ENCODE measurements at places on chromosomes 1 and 21.

DNA sequence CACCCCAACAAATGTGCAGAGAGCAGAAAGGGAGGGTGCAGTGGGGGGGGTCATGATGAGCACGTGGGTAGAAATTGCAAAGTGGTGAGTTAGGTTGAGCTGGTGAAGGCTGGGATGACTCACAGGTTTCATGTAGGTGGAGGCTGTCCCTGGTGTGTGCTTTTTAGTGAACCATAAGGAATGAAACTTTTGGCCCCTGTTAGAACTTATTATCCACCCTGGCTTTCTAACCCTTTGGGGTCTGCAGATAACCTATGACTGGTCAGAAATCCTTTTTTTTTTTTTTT, 46.9 kb downstream of the DOP1B start:
- peak; percentile 60 for DNase-seq

DNA sequence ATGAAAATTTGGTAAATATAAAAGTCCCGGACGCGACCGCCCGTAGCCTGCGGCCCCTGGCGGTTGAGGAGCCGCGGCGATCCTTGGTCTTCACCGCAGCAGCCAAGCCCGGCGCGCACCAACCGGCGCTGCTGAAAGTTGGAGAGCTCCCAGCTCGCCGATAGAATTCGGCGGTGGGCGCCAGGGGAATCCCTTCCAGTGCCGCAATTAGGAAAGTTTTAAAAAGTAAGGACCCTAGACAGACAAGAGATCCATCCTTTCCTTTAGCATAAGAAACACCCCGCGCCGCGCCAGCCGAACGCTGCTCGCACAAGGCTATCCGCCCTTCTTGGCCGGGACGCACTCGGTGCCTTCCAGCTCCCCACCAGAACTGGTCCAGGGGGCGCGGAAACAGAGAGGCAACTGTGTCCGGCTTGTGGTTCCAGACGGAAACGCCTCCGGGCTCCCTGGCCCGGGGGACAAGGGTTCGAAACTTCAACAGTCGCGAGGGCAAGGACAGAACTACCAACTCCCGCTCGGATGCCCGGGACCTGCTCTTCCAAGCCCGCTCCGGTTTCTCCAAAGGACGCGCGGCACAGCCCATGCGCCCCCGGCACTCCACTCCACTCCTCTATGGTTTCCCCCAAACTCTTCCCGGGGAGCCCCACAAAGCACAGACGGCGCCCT, 1.7 kb downstream of the FAM78B start:
- DNase-seq = no peak

GRCh38 chr1:11682287-11682771, 1.4 kb upstream of the MAD2L2 start:
- DNase-seq = no peak

- DNase-seq = peak; percentile 91
Observed at GRCh38 chr1:221439747-221440501, 302.0 kb downstream of the DUSP10 start.

- no peak for DNase-seq
Observed at GRCh38 chr1:17165823-17166222, 39.1 kb upstream of the PADI1 start.

DNA sequence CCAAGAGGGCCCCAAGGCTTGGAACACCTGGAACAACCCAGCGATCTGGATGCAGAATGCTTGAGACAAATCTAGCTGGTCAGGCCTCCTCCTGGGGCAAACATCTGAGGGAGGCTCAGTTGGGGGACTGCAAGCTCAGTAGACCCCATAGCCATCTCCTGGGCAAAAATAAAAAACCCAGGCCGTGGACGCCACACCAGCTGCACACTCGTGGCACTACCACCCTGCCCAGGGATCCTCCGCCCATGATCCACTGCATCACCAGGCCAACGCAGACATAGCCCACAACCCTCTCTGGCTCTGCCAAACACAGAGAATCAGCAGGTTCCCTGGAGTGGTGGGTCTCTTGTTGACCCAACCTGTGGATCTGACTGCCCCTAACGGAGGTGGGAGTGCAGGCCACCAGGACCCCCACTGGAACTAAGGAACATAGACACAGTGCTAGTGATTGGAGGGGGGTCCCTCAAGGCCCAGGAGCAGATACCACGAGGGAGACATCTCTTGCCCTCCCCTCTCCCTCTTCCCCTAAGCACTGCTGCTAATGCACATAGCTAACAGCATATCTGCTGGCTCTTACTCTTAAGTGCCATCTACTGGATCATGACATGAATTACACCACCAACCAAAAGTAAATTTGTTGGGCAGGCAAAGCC, 147.2 kb downstream of the CHD1L start:
- DNase-seq = peak; percentile 11

DNA sequence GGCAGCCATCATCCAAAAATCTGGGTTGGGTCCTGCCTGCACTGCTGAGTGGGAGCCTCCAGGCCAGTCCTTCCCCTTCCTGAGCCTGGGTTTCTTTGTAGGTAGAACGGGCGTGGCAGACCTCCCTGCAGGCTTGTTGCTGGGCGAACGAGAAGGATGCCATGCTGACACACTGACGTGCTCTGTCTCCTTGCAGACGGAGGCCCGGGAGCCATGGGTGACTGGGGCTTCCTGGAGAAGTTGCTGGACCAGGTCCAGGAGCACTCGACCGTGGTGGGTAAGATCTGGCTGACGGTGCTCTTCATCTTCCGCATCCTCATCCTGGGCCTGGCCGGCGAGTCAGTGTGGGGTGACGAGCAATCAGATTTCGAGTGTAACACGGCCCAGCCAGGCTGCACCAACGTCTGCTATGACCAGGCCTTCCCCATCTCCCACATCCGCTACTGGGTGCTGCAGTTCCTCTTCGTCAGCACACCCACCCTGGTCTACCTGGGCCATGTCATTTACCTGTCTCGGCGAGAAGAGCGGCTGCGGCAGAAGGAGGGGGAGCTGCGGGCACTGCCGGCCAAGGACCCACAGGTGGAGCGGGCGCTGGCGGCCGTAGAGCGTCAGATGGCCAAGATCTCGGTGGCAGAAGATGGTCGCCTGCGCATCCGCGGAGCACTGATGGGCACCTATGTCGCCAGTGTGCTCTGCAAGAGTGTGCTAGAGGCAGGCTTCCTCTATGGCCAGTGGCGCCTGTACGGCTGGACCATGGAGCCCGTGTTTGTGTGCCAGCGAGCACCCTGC, 1.4 kb downstream of the GJA4 start:
- no peak for DNase-seq

DNA sequence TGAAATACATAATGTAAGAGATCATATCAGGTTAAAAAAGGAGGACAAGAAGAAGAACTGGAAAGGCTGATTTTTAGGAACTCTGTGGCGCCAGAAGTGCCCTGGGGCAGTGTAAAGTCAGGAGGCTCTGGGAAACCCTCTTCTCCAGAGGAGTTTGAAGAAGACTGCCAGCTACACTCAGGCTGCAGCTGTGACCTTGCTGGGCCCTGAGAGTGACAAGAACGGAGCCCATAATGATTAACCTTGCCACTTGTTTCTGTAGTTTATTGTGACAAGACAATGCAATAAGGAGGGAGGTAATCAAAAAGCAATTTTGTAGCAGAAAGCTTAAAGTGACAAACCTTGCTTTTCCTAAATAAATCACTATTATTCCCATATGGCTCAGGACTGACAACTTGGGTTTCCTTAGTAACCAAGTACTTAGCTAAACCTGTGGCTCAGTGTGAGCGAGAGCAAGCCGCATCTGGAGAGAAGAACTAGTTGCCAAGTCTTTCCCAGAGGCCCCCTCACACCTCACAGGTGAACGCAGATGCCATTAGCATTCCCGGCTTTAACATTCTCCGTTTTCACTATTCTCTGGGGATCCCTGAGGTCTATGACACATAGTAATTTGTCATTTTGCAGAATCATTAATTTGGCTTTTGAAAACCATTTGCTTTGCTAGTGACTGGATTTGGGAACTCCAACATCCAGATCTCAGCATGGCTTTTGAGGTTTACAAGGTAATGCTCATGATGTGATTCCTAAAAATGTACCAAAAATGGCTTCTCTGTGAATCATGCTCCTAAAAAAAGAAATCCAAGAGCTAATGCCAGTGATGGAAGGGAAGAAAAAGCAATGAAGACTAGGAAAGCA, 115.9 kb downstream of the OMA1 start:
- no peak for DNase-seq

DNA sequence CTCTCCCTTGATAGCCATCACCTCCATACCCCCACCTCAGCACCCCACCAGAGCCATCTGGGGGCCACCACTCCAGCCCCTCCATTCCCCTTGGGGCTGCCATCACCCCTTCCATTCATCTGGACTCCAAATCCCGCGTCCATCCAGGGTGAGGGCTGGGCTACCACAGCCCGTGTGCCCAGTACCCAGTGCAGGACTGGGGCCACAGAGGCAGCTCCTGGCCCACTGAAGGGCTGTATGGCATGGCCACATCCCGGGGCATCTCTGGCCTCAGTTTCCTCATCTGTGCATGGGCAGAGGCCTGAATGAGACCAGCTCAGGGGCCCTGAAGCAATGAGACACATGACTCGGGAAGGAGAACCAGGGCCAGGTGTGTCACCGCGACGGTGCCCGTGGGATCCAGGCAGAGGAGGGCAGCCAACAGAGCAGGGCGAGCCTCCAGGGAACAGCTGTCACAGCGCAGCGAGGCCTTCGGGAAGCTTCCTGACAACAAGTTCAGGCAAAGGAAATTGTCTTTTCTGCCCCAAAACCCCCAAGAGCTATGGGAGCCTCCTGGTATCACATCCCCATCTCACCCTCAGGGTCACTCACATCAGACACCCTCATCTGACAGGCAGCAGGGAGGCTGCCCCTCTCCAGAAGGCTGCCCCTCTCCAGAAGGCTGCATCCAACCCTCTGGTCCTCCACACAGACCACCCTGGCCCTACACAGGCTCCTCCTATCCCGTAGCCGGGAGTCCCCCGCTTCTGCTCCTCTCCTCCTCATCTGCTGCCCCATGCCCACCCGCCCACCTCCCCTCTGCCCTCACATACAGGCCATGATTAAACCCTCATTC, 76.3 kb downstream of the MEGF6 start:
- DNase-seq = no peak

- DNase-seq = peak; percentile 5
Observed at GRCh38 chr1:211788626-211789025, 41.9 kb downstream of the LPGAT1 start.

- no peak for DNase-seq
Observed at GRCh38 chr1:37667023-37667671, 25.2 kb upstream of the CDCA8 start.

GRCh38 chr21:15390049-15390448, 325.2 kb upstream of the NRIP1 start:
- no peak for DNase-seq

DNA sequence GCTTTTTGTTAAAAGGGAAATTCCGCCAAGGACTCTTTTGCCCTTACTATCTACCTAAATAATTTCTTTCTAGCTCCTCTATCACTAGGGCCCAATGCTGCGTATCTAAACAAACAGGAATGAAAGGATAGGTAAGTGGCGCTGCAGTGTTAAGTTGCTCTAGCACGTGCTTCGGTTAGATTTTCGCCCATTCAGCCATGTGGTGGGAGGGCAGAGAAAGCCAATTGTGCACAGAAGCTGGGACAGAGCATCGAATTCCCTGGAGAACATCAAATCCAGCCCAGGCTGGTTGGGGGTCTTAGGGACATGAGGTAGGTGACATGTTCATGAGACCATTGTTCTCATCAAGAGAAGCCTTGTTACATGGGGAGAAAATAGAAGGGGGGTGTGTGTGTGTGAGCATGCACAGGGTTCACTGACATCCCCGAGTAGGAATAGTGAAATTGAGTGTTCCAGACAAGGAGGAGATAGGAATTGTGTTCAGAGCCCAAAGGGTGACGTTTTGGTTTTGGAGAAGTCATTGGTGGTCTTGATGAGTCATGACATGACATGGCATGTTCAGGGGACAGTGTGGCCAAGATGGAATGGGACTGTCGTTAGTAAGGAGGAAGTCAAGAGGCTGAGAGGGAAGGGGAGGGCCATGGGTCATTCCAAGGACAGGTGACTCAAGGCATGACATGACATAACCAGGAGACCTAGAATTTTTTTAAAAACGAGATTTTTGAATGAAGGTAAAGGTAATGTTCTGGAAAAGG, 107.1 kb downstream of the TLR5 start:
- DNase-seq = no peak

DNA sequence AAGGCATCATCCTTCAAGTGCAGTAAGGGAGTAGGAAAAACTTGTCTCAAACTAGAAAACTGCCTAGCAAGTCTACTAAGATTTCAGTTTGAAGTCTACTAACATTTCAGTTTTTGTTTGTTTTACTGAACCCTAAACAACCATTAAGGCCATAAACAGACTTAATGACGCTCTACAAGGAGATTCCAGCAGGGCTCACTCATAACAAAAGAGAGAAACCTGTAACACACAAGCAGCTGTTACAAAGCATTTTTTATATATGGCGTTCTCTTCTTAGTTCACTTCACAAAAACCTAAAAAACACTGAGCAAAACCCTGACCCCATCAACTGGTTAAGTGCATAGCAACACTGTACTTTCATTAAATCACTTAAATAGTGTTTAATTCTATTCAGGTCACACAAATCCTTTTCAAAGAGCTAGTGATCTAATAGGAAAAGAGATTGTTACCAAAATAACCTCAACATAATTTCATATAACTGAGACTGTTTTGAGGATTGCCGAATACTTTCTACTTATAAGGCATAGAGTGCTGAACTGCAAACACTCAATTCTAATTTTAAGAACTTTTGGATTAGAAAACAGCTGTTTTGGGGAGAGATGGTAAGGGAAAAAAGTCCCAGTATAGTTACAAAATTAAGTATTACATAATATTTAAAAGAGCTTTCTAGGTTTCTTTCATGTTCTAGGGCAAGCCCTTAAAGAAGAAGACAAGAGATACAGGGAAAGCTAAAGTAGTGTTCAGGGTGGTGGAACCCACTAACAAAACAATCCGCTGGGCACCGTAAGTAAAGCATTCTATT, 1.4 kb downstream of the B3GALNT2 start:
- no peak for DNase-seq

- no peak for DNase-seq
Observed at GRCh38 chr21:36817732-36818450, 119.0 kb downstream of the SIM2 start.

DNA sequence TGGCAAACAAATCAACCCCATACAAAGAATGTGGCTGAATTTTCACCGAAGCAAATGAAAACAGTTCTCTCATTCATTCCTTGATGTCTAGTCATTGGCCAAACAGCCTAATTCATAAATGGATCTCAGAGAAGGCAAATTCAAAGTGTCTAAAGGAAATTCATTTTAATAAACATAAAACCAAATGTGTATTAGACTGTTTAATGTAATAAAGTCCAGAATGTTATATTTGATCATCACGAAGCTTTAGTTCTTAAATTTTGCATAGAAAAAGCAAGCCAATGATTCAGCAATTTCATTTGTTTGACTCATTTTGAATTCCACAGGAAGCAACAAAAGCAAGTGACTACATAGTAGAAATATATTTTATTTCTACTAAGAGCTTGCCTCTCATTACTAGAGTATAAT, 379.2 kb upstream of the ADAMTS5 start:
- DNase-seq = no peak

DNA sequence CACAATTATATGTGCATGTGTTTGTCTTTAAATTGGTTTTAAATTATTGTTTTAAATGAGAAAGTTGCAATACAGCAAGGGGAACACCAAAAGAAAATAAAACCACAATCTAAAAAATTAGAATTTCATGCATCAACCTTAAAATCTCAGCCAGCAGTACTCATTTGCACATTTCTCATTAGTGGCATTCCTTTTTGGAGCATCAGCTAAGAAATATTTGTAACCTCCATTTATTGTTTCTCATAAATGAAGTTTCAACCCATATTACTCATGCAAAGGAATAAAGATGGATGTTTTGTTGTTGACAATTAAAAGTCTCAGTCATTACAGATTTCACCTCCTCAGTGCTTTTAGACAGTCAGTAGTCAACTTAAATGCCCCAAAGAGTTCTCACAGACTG, 160.1 kb downstream of the TBX15 start:
- no peak for DNase-seq
